ENCODE measurements at places on chromosomes 6 and 20. TPM values are rescaled to one million over a fixed set of nuclear protein-coding genes. Genes with fewer than 3 reads are reported as not detected.

DNA sequence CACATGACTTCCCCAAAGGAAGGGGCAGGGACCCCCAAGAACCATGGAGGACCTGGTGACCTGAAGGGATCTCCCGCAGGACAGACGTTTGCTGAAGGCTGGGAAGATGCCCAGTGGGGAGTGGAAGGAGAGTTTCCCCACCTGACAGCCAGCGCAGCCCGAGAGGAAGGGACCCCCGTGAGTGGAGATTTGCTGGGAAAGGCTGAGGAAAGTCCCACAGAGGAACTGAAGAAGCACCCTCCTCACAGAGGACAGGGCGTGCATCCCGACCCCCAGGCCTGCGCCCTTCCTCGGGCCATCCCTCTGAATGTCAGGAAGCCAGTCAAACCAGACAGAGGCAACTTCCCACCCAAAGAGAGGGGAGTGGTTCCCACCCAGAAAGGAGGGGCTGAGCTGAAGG lies 29.6 kb upstream of the AAR2 start:
- no peak for DNase-seq

DNA sequence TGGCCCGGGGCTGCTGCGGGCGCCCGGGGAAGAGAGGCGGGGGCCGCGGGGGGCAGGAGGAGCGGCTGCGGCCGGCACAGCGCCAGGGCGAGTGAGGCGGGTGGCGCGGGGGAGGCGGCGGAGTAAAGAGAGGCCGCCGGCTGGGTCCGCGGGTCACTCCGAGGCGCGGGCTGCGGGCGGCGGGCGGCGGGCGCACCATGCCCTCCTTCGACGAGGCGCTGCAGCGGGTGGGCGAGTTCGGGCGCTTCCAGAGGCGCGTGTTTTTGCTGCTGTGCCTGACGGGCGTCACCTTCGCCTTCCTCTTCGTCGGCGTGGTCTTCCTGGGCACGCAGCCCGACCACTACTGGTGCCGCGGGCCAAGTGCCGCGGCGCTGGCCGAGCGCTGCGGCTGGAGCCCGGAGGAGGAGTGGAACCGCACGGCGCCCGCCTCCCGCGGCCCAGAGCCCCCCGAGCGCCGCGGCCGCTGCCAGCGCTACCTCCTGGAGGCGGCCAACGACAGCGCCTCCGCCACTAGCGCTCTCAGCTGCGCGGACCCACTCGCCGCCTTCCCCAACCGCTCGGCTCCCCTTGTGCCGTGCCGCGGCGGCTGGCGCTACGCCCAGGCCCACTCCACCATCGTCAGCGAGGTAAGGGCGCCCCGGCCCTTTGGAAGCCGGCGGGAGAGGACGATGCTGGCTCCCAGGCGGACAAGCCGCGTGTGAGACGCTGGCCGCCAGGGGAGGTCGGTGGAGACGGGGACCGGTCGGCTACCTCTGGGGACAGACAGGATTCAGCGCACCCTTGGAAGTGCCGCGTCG lies at the start of gene SLC22A3:
Gene SLC22A3, plus strand, starts transcription at position 156 of the 797 bp plus-strand sequence. Its CDS starts 42 bp downstream, at position 198.
- peak; percentile 70 for DNase-seq

GRCh38 chr6:125299257-125299656 lies 2.5 kb downstream of the HDDC2 start:
- DNase-seq: no peak

DNA sequence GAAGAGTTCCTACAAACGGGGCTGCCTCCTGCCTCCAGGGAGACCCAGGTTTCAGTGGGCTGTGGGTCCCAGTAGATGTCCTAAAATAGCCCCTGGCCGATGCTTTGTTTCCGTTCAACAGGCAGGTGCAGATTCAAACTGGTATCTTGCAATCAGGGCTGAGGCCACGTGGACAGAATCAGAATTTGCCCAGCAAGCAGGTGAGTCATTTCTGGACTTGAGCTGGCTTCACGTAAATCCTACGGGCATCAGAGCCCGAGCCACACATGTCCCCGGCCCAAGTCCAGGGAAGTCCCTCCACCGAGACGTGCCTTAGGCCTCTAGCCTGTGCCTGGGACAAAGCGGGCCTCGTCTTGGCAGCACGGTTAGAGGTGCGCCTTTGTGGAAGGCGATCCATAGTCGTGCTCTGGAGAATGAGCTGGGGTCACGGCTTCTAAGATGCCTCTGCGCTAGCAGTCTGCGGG lies 101.6 kb upstream of the FRMD1 start:
- no peak for DNase-seq

DNA sequence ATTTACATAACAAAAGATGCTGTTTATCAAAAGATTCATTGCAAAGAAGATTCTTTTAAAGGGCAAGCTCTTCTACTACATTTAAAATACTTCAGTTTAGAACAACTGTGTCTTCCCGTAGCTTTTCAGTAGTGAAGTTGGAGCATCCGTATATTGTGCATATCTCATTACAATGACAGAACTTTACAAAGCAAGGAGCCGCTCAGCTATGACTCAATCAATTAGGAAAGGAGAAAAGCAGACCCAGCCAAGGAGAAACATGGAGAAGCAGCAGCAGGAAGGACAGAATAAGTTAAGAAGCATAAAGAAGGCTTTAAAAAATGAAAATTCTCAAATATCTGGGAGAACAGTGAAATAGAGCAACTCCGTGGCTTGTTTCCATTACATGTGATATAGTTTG lies 132.6 kb upstream of the SMLR1 start:
- DNase-seq: no peak

- DNase-seq: no peak
Measured at GRCh38 chr20:39036011-39036410, 73.9 kb downstream of the DHX35 start.

DNA sequence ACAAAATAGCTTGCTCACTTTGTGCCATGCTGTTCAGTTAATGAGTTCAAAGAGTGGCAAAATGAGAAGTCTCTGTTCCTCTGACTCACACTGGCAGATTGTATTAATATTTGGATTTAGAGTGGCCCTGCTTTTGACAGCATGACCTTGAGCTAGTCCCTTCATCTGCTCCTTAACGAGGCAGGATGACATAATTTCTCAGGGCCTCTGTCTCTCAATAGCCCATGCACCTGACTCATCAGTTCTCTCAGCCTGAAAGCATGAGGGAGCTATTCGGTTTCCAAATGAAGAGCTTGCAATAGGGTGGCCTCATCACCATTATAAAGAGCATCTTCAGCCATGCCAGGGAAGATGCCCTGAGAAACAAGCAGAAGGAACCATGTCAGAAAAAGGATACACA lies 38.2 kb downstream of the CAP2 start:
- no peak for DNase-seq

DNA sequence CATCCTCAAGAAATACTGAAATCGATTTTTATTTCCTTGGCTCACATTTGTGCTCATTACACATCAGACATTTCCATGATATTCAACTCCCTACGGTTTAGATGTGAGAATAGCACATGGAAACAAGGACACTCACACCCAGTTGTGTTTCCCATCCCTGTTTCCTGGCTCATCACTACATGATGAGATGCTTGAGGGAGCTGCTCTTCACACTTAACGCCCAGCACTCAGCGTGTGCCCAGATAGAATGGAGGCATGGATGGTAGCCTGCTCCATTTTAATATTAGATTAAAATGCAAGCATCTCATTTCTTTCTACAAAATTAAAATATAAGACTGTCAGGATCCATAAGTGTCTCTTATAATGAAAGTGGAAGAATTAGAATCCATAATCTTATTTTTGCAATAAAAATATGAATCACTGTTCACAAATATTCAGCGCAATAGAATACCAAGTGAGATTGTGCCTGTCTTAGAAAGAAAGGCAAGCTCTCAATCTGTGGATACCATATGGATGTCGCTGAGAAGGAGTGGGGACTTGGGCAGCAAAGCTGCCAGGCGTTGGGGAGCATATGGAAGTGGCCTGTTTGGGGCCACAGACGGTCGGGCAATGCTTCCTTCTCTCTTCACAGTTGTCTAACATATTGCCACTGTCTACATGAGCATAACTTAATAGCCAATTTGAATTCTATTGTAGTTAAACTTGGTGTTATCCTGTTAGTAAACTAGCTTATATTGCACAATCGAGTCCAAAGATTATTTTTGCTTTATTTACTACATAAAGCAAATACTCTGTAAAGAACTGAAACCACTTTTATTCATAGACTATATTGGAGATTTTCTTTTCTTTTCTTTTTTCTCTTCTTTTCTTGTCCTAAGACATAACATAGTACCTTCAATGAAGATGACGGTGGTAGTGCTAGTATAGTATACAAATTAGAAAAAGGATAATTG lies 206.8 kb upstream of the QKI start:
- no peak for DNase-seq

DNA sequence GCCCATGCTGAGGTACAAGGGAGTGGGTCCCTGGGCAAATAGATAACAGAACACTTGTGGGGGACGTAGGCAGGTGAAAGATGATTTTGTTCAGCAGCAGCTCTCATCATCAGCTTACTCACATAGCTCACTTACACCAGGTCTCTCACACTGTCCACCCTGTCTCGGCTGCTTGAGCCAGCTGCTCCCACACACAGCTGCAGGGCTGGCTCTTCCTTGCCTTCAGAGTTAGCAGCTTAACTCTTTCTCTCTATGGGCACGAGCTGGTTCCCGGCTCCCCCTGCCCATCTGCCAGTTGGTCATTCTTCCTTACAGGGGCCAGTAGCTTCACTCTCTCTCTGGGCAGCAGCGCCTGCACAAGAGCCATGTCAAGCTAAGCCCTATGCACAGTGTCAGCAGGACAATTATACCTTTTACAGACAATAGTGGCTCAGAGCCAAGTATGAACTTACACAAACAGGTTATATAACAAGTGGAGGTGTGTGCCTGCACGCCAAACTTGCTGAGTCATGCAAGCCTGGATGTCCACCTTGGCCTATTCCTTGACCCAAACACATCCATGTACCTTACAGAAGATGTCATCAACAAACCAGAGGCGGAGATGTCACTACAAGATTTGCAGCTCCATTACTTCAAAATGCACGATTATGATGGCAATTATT lies 18.7 kb downstream of the ZNF391 start:
- DNase-seq: no peak

GRCh38 chr6:145017516-145017915 lies 717.8 kb downstream of the EPM2A start:
- DNase-seq: no peak

- DNase-seq: no peak
Measured at GRCh38 chr6:137102851-137103492, 58.2 kb upstream of the IL20RA start.

GRCh38 chr6:79646561-79646960 lies 15.4 kb downstream of the SH3BGRL2 start:
- DNase-seq: no peak

DNA sequence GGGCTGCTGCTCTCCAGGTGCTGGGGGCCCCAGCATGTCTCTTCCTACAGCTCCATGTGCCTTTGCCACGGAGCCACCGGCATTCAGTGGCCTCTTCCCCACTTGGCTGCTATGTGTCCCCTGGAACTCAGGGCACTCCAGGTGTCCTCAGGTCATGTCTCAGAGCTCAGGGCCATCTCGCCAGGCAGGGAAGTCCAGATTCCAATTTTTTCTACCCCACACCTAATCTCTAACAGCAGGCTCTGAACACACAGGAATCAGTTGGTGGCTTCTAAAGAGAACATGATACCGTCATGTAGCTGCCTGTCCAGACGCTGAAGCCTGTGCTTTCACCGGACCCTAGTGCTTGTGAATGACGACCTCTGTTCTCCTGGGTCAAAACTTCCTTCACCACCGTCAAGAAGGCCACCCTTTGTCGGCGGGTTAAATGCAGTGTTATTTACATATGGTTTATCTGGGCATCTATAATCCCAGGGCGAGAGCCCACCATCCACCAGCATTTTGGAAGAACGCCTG lies 4.2 kb upstream of the SLCO4A1 start:
- DNase-seq: no peak

- DNase-seq: no peak
Measured at GRCh38 chr6:27768556-27768955, 143.6 kb downstream of the OR2B2 start.

DNA sequence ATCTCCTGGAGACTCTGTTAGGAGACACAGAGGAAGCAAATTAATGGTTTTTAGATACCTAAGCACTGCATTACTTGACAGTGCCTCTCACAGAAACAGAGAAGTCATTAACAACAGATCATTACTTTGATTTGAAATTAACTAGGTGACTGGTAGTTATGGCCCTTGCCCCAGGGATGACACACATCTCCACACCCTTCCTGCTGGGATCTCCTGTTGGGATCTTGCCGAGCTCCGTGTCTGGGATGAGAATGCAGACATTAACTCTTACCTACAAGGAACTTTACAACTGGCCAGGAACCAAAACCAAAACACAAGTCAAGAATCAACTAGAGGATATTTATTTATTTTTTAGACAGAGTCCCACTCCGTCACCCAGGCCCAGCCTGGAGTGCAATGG lies 2.2 kb upstream of the PRELID3B start:
- DNase-seq: no peak

- no peak for DNase-seq
Measured at GRCh38 chr20:43837856-43838702, 76.6 kb upstream of the TOX2 start.

GRCh38 chr20:24016607-24017457 lies 28.3 kb upstream of the GGTLC1 start:
- DNase-seq: no peak

GRCh38 chr20:60921022-60921622 lies 330.9 kb upstream of the CDH4 start:
- DNase-seq: peak; percentile 78

DNA sequence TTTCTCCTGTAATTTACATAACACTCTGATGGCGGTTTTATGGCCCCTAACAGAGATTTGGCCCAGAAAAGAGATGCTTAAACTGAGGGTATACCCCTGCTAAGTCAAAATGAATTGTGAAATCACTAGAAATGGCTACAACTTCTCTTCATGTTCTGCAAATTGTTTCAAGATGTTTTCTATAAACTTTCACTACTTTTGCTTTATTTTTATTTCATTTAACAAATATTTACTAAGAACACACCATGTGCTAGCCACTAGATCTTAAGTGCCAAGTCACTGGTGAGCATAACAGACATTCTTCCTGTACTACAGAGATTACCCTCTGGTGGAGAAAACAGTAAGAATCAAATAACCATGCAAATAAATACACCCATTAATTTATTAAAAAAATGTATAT lies 87.6 kb downstream of the KCNQ5 start:
- DNase-seq: no peak

DNA sequence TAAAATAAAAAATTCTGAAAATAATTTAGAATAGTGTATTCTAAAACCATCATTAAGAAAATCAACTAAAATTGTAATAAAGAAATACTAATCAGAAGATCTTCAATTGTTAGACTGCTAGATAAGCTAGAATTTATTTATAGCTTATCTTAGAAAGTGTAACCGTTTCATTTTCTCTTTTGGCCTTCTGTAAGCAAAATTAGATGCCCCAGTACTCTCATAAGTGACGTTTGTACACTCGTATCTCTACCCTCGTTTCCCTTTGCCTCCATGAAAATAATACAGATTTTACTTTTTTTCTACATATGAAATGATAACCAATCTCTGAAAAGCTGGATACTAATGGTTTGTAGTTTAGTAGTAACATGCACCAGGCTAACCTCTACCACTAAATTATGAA lies 19.8 kb downstream of the DSE start:
- no peak for DNase-seq

CTAGE9 gene
- total RNA-seq: not detected

BEND6 gene
- 0.35 TPM for total RNA-seq

LINC00237 gene
- total RNA-seq: not detected

EPHA7 gene
- total RNA-seq: 1.5 TPM

FOXC1 gene
- total RNA-seq: 2.7 TPM

SAMD5 gene
- 0.67 TPM for total RNA-seq

UBE2J1 gene
- 13.6 TPM for total RNA-seq

SUPT3H gene
- 2.8 TPM for total RNA-seq

TXNDC5 gene
- 32.9 TPM for total RNA-seq

RIPPLY2 gene
- not detected for total RNA-seq

HEY2 gene
- total RNA-seq: 66.8 TPM

DEFB132 gene
- total RNA-seq: not detected
